ENCODE measurements at places on chromosomes 7 and 10.

GRCh38 chr10:84155521-84155920 lies 16.2 kb downstream of the GHITM start:
- DNase-seq, result no peak

DNA sequence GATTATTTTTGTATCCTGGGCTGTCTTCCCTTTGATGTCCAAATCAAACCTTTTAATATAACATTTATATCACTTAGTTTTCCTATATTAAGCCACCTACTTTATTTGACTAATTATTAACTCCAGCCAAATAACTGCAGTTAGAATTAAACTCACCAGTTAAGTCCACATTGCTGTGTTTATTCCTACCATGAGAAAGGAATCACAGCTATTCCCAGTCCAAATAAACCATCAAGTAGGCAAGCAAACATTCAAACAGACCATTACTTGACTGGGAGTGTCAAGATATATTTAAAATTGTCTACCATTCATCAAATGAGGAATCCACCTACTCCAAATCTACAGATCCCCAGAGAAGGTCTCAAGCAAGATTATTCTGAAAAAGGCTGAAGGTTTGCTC lies 22.4 kb downstream of the PDE1C start:
- no peak for DNase-seq

DNA sequence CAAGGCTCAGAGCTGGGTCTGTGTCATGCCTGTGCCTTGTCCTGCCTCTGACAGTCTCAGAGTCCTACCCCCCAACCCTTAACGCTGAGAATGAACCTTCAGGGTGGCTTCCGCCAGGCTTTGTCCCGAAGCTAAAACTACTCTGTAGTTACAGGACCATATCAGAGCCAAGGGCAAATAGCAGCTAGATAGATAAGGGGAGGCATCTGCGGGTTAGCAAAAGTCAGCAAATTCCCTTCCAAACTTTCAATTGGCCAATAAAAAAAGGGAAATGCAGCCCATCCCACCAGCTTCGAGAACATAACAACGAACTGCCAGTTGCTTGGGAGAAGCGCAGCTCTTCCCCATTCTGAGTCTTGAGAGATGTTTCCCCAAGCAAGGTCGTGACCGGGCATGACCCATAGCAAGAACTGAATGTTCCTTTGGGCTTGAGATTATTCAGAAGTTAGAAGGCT lies 17.7 kb downstream of the CCL24 start:
- peak; percentile 80 for DNase-seq

DNA sequence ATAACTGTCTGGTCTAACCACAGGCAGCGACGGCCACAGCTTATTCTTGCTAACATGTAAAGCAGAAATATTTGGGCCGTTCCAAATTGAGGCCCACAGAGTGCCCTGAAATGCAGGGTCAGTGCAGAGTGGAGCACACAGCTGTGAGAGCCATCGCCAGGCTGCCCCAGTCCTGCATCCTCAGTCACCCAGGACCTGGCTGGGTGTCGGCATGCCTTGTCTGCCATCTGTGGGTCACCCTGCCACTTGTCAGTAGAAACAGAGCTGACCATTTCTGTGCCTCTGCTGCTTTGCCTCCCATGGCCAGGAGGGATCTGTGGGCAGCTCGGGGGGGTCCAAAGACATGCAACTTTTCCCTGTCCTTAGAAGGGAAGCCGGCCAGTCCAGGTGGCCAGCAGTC lies 57.3 kb upstream of the BTBD16 start:
- DNase-seq, result no peak

GRCh38 chr10:27099916-27100812 lies at the start of gene ANKRD26:
ANKRD26 (minus strand) TSS chr10:27100494; CDS start chr10:27100326, 168 bp downstream.
- peak; percentile 100 for DNase-seq

DNA sequence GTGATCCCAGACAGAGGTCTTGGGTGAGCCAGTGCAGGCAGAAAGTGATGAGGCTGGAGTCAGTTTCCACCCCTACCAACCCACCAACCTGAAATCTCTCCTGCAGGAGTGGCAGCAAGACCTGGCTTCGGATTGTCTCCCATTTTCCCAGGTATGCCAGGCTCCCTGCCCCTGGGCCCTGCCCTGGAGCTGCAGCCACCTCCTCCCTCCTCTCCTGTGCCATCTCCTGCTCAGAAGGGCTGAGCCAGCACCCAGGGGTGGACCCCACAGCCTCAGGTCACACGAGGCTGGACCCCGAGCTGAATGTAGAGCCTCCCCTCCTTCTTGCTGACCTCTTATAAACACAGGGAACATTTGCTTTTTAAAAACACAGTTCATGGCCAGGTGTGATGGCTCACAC lies 17.0 kb upstream of the LIMK1 start:
- no peak for DNase-seq

GRCh38 chr10:97178074-97178473 lies 7.7 kb downstream of the SLIT1 start:
- DNase-seq, result no peak

DNA sequence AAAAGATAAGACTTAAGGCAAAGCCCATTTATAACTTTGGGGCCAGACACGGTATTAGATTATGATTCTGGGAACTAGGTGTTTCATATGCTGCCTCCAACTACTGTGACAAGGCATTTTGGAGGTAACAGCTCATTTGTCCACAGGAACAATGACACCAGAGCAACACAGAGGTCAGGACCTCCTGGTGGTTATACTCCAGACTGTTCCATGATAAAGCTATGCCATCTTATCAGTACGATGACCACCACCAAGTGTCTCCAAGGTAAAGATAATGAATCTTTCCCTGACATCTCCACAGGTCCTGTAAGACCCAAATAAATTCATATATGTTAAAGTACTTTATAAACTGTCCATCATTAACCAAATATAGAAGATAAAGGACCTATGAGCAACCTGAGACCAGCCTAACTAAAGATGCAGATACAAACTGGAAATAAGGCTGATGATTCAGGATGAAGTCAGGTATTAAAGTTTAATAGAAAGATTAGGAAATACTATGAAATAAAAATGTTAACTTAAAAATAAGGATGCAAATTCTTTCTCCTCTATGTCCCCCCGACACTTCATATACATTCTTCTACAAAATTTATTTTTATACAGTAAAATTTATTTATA lies 26.2 kb downstream of the CUL2 start:
- no peak for DNase-seq

GRCh38 chr7:117195361-117196029 lies 127.4 kb downstream of the WNT2 start:
- peak; percentile 5 for DNase-seq

GRCh38 chr7:72446591-72447462 lies 34.7 kb upstream of the CALN1 start:
- no peak for DNase-seq

DNA sequence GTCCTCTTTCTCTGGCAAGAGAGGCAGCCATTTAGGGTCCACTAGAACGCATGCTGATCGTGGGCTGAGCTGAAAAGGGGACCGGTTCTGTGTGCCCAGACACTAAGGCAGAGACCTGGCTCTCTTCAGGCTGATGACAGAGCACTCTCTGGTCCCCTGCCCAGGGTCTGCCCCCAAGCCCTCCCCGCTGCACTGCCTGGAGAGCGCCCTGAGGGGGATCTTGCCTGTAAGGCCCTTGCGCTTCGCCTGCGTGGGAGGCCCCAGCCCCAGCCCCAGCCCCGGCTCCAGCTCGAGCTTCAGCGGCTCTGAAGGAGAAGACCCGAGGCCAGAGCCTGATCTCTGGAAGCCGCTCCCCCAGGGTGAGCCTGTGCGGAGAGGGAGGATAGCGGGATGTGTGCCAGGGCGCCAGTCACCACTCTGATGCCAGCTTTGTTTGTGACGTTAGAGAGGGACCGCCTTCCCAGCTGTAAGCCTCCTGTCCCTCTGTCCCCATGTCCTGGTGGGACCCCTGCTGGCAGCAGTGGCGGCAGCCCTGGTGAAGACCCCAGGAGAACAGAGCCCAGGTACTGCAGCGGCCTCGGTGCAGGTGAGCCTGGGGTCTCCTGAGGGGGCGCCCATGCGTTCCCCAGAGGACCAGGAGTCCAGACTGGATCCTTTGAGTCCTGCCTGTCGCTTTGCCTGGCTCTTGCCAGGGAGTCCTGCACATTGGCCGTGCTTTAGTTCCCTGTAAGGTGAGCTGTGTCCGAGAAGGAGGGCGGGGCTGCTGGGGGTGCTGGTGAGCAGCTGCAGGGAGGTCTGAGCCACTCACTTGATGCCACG lies 43.2 kb downstream of the ZNF467 start:
- DNase-seq, result no peak

DNA sequence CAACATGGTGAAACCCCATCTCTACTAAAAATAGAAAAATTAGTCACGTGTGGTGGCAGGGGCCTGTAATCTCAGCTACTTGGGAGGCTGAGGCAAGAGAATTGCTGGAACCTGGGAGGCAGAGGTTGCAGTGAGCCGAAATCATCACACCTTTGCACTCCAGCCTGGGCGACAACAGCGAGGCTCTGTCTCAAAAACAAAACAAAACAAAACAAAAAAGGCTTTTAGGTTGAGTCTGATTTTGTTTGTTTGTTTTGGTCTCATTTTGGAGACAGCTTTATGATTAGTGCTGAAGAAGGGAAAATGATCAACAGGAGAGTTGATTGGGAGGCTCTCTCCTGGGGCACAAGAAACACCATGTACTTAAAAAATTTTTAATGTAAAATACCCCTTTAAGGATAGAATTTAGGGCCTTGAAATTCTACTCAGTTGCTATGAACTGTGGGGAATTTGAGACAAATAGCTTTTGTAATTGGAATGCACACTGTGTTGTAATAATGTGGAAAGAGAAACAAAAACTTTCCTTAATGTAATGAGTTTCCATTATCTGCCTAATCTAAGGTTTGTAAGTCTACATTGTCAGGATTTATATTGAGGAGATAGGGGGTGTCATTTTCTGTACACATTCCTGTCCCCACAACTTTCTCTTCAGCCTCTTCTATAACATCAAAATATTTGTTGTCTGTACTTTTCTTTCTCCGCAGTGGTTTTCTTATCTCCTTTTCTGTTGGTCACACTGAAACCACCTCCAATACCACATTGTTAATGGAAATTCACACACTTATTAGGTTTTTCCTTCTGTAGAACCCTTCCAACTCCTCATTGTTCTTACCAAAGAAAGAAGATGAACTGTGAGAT lies 41.3 kb downstream of the ARID5B start:
- peak; percentile 90 for DNase-seq

DNA sequence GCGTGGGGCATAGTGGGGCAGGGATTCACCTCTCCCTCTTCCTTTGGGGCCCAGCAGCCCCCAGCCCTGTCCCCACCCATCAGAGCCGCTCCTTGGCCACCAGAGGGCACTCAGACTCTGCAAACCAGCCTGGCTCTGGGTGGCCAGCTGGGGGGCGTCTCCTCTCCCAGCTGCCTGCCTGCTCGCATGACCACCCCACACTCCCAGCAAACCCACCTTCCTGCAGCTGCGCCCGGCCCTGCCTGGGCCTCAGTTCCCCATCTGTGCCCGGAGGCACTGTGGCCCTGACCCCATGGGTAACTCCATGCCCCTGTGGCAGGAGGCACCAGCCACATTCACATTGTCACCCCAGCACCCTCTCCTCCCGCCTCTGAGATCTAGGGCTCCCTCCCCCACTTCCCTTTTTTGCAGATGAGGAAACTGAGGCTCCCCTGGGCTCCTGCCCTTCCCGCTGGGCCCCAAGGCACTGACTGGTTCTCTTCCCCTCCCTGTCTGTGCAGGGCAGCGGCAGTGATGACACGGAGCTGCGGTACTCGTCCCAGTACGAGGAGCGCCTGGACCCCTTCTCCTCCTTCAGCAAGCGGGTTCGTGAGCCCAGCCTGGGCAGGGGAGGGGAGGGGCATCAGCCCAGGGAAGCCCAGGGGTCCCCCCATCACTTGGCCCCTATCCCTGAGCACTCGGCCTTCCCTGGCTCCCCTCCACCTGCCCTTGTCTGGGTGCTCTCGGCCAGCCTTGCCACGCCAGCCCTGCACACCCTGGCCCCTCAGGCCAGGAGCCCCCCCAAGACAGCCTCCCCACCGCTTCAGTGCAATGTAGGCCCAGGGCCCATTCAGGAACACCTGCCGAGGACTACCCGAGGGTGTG lies 6.9 kb upstream of the SH2B2 start:
- DNase-seq, result peak; percentile 62

DNA sequence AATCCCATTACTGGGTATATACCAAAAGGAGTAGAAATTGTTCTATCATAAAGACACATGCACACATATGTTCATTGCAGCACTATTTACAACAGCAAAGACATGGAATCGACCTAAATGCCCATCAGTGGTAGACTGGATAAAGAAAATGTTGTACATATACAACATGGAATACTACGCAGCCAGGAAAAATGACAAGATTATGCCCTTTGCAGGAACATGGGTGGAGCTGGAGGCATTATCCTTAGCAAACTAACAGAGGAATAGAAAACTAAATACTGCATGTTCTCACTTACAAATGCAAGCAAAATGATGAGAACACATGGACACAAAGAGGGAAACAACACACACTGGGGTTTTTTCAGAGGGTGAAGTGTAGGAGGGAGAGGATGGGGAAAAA lies 300.2 kb downstream of the BAMBI start:
- DNase-seq, result no peak

- no peak for DNase-seq
Measured at GRCh38 chr7:131039355-131039762, 288.3 kb upstream of the MKLN1 start.

DNA sequence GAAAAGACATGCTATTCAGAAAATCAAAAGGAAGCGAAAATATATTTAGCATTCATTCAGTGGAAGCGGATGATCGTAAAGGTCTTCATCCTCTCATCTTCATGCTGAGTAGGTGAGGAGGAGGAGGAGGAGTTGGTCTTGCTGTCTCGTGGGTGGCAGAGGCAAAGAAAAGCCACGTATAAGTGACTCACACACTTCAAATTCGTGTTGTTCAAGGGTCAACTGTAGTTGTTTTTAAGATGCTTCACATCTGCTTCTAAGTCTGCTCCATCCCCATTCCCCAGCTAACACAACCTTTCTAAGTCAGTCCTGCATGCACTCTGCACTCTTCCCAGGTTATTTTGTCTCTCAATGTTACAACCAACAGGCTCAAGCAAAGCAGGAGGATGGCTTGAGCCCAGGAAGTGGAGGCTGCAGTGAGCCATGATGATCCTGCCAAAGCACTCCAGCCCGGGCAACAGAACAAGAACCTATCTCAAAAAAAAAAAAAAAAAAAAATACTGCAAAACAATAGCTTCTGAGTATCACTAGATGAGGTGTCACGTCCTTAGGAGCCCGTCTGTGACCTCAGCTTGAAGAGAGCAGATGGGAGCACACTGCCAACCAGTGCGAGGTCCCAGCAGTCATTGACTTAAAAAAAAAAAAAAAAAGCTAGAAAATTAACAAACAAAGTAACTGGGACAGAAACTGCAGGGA lies 70.5 kb downstream of the SFMBT2 start:
- no peak for DNase-seq

- no peak for DNase-seq
Measured at GRCh38 chr10:28139138-28139537, 140.3 kb upstream of the ODAD2 start.

- peak; percentile 5 for DNase-seq
Measured at GRCh38 chr10:98055841-98056516, 25.6 kb upstream of the CRTAC1 start.

DNA sequence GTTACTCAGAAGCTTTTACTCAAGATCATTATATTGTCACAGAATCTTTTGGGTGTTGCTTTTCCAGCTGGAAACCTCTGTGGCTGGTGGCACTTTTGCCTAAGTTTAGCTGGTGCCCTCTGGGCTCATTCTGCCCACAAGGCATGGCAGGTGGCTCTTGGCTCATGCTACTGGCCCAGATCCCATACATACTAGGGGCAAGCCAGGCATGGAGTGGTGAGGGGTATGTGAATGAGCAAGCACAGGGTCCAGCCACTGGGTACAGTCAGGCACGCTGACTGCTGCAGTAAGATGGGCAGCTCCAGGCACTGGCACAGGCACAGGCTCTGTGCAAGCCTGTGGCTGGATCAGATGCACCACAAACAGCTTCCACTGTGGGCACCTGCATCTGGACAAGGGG lies 375.0 kb upstream of the SEMA3C start:
- DNase-seq, result no peak

GRCh38 chr7:84469034-84469433 lies 274.4 kb upstream of the SEMA3A start:
- no peak for DNase-seq
